CD4-positive, alpha-beta T cell treated with Interferon gamma for 1 hour (primary cell): ENCODE measurements at places on chromosomes 12 and 14.
A peak's percentile ranks its signal among the peaks of the same experiment; 100 is the strongest.

GRCh38 chr14:82779301-82779700, 1245.6 kb upstream of the SEL1L start:
- DNase-seq: no peak

- no peak for DNase-seq
Observed at GRCh38 chr12:85849344-85849743, 13.1 kb upstream of the RASSF9 start.

- DNase-seq: no peak
Observed at GRCh38 chr12:12890543-12891079, 751 bp upstream of the GPRC5A start.

- no peak for DNase-seq
Observed at GRCh38 chr12:40691913-40692764, at the start of gene CNTN1. CNTN1 (plus strand) TSS chr12:40692439.

DNA sequence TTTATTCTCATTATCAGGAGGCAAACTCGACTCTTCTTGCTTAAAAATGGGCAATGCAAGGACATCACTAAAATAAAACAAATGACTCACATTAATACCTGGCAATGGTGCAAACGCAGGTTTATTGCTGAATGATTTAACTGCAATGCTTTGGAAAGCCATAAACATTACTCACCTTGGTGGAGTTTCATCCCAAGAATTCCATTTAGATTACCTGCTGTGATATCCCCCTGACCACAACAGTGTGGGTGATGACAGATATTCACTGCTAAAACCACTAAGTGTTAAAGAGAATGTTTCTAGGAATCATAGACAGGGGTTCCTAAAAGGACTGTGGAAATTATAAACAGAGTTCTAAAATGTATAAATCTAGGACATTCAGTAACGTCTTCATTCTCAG, 35.3 kb upstream of the CSRNP2 start:
- DNase-seq: no peak

DNA sequence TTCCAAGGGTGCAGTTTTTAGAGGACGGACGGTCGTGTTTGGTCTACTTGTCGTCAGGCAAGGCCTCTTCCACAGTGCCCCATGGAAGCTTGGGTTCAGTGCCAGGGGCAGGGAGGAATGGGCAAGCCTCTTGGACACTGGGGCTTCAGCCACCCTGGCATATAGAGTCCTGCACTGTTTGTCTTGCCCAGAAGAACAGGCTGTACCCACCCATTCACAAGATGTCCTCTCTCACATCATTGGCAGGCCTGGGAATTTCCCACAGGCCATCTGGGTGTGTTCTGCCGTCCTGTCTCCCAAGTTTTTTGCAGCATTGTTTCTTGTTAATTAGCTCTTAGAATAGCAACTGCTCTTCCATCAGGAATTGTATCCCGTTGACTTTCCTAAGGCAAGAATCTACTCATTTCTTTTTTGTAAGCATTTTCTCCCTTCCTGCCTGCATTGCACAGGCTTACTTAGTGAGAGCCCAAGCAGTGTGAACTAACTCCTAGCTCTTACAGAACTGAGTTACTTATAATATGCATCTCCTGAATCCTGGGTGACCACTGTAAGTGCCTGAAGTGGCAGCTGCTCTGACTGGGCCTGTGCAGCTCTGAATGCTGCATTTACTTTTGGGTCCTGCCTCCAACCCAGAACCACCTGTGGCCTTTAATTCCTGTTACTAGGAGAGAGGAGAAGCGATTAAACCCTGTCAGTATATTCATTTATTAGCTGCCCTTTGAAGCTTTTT, 149.4 kb upstream of the HIF1A start:
- DNase-seq: no peak

DNA sequence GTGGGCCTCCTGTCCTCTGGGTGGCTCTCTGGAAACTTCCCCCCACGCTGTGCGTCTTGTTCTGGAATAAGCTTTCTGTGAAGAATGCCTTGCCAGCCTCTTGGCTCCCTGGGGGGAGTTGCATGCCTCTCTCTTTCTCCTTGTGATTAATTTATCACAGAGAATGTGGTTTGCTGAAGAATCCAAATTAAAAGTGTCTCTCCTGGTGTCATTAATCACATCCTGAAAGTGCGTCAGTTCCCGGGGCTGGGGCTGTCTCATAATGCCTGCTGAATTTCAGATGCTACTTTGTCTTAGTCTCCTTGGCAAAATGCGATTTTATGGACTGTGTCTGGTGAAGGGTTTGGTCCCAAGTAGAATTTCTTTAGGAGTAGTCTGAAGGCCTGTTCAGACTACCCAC, 787.7 kb upstream of the TMEM132C start:
- DNase-seq: no peak

DNA sequence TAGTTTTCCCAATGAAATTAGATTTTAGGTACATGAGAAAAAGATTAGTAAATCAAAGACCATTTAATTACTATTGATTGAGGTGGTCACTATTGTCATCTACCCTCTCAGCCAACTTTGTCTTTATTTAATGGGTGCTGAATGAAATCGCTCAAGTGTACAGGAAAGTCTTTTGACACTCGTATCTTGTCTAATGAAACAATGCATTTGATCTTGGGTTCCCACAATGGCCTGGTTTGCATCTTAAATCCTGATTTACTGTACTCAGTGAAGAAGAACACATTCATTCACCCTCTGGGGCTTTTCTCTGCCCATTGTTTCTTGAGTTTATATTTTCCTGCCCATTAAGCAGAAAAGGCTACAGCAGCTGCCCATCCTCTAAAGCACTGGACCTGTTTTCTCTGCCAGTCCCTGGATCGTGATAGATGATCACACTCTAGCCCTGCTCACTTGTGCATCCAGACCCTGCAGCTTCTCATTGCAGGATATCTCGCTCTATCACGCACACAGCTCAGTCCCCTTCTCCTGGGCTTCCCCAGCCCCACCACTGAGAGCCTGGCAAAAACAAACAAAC, 1369.3 kb downstream of the AACS start:
- DNase-seq: no peak

- DNase-seq: peak; percentile 63
Observed at GRCh38 chr14:99982537-99983250, 82.5 kb upstream of the EVL start.

DNA sequence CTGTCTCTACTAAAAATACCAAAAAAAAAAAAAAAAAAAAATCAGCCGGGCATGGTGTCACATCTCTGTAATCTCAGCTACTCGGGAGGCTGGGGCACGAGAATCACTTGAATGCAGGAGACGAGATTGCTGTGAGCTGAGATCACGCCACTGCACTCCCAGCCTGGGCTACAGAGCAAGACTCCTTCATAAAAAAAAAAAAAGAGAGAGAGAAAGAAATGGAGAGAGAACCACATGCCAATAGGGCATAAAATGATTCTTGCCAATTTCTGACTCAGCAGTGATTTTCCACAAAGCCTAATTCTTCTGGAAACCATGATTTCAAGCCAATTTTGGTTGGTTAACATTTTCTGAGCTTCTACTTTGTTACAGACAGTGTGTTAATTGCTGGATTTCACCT, 250.4 kb upstream of the SEL1L start:
- DNase-seq: no peak

DNA sequence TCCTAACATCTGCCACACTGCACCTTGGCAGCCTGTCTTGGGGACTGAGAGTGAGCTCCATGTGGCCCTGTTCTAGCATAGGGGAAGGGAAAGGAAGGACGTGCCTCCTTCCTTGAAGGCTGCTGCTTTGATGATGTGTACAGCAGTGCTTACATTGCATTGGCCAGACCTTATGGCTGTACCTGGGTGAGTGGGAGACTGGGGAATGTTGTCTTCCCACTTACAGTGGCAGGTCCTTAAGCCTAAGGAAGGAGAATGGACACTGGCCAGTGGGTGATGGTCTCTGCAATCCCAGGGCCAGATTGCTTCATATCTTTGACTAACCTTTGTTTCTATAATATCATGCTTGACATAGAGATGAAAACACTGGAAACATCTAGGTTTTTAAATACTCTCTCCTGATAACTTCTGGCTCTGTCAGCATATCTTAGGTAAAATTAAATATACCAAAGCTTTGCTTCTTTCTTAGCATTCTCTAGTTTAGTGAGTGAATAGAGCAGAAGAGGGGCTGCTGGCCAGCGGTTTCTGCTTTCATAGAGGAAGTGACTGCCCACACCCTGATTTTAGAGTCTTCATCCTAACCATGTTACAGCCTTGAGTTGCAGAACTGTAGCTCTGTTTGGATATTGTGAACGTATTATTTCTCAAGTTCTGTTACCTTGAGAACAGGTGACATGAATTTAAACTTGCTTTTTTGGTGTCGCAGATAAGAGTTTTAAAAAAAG, 27.2 kb downstream of the KLC1 start:
- no peak for DNase-seq

- no peak for DNase-seq
Observed at GRCh38 chr12:84290168-84290567, 622.4 kb downstream of the SLC6A15 start.

- no peak for DNase-seq
Observed at GRCh38 chr14:83483063-83483462, 1949.4 kb upstream of the SEL1L start.

DNA sequence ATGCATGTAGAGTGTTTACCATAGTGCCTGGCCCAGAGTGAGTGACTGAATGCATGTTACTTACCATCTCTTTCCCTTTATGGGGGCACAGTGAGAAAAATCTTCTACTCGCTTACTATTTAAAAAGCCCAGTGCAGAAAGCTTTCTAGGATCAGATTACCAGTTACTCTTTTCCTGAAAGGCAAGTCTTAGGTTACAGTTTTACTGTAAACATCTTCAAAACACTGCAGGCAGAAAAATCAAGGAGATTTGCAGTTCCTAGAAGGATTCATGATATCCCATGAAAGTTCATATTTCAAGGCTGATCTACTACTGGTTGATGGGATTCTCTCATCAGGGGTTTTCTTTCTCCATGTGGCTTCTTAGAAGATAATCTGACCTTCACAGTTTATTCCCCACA, 29.3 kb upstream of the DAAM1 start:
- DNase-seq: no peak

- DNase-seq: no peak
Observed at GRCh38 chr14:98955036-98955740, 316.8 kb downstream of the BCL11B start.

- DNase-seq: no peak
Observed at GRCh38 chr12:22082190-22082701, 36.2 kb downstream of the CMAS start.

- DNase-seq: no peak
Observed at GRCh38 chr12:62191491-62192179, 68.6 kb upstream of the USP15 start.

- no peak for DNase-seq
Observed at GRCh38 chr12:106089935-106090334, 48.8 kb downstream of the NUAK1 start.

- no peak for DNase-seq
Observed at GRCh38 chr14:81571437-81571836, 37.8 kb upstream of the SEL1L start.
